Stimulated activated naive CD4-positive, alpha-beta T cell treated with Interleukin-2 at 50 U/mL for 16 hours (primary cell): ENCODE measurements at places on chromosomes 2 and 18.

DNA sequence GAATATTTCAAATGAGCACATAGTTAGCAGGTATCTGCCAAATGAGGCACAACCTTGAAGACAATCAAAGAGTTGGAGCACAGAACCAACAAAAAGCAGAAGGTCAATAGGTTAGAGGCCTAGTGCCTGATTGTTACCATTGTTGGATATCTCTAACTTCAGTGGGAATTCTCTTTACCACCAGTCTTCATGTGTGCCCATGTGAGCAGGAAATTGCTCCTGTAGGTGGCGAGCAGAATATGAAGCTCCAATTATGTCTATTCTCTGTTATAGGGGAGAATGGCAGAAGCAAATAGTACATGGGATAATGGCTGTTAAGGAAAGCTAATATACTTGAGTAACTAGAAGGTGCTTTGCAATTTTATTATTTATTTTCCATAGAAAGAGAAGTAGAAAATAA is 14.9 kb upstream of the ZNF385B start:
- DNase-seq = no peak

- DNase-seq = no peak
These were observed 1406.6 kb upstream of the ACVR2A start for GRCh38 chr2:146438246-146438645.

DNA sequence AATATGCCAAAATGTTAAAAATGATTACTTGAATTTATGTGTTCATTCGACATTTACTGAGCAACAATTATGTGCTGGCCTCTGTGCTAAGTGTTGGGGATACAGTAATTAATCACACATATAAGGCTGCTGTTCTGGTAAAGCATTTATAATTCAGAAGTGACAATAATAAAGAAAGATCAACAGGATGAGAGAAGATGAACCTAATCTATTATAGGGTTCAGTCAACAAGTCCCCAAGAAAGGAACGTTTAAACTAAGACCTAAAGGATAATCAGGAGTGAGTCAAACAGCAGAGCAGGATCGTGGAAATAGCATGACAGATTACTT is 60.1 kb upstream of the COX7A2L start:
- no peak for DNase-seq

DNA sequence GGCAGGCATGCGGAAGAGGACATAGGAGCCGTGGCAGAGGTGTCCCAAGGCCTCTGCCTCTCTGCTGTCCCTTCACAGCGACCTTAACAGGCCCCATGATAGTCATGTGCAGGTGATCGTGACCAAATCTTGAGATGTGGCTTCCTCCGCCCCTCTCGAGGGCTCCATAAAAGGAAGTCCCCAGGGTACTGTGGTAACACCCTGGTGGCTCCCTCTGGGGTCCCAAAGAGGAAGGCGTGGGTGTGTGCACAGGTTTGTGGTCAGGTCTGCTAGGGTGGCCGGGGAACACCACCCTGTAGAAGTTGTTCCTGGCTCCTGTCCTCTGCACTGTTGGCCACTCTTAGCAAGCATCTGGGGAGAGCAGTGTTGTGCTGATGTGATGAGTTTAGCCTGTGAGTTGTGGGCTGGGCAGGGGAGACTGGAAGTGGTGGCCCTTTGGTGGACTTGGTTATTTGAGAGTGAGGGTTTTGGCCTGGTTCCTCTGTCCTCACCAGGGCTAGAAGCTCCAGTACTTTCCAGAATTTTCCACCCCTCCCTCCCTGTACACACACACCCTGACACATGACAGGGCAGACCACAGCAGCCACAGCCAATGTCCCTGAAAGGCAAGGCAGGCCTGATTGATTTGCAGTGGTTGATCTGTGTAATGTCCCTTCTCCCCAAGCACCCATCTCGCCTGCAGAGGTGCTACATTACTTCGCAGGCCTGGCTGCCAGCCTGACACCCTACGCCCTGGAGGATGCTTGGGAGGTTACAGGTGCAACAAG is 68.9 kb upstream of the BOD1L2 start:
- DNase-seq = no peak

DNA sequence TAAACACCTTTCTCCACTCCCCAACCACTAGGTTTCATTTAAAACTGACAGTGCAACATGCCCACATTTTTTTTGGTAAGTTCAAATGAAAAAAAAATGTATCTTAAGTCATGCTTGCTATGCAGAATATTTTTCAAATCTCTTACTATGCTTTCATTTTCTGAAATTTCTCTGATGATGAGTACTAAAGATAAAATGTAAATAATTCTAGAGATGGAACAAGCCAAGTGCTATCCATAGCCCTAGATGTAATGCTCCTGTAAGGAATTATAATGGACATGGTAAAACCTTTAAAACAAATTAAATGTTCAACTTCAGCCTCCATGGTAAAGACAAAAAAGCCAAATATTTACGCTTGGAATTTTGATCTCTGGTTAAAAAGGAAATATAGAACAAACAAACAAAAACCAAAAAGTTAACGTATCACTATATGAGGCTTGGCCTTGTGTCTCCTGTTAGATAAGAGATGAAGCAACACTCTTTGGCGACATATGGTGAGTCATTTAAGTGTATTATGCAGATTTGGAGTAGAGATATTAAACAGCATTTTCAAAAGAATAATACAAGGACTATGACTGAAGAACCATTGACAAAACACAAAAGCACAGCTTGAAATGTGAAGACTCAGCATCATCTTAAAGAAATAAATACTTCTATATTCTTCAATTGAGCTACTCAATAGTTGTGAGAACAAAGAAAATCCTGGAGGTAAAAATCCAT is 392.0 kb upstream of the LYPD1 start:
- DNase-seq = no peak
